ENCODE measurements at places on chromosomes 11 and 22.

- no peak for DNase-seq
Observed at GRCh38 chr11:82398300-82398815, 335.3 kb downstream of the FAM181B start.

DNA sequence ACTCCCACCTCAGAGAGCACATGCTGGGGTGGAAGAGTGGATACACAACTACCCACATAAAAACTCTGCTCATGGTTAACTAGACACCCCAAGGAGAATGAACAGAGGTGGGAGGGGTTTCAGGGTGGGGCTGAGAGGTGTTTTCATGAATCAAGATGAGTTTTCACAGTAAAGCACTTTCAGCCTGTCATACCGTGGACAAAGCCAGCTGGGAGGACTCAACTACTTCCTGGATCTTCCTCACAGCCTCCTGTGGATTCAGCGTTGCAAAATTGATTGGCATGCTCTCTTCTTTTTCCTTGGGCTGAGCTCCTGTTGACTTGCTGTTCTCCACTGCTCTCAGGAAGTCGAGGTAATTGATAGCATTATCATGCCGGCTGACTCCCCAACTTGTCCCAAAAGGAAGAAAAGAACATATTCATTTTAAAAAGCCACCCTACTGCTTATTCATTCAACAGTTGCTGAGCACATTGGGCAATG is 168.5 kb downstream of the MPPED1 start:
- no peak for DNase-seq

- no peak for DNase-seq
Observed at GRCh38 chr11:126467046-126467370, 111.5 kb downstream of the ST3GAL4 start.

- DNase-seq, result no peak
Observed at GRCh38 chr11:104764710-104765045, 133.6 kb downstream of the CASP12 start.

GRCh38 chr11:116837231-116838091 is at the start of gene APOA1:
Gene APOA1, minus strand, starts transcription at chr11:116837622. Its CDS starts 235 bp downstream, at chr11:116837387.
- DNase-seq, result no peak

GRCh38 chr11:23403210-23404185 is 543.2 kb upstream of the CCDC179 start:
- DNase-seq, result no peak

DNA sequence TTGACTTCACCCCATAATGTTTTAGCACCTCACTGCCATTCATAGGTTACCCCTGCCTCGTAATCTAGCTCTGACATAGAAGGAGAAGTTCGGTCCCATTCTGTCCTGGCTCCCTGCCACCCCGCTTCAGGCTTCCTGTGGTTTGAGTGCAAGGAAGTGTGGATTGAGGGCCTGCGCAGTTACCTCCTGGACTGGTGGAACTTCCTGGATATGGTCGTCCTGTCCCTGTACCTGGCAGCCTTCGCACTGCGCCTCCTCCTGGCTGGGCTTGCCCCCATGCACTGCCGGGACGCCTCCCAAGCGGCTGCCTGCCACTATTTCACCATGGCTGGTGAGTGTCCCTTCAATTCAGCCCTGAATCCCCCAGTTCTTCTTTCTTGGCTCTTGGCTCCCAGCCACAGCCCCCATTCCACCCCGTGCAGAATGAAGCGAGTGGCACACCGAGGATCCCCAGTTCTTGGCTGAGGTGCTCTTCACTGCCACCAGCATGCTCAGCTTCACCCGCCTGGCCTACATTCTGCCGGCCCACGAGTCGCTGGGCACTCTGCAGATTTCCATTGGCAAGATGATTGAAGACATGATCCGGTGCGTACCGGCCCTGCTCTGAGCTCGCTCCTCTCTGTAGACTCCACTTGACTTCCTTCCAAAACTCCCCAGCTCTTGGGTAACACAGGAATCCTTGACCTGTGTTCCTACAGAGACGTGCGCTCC is 15.4 kb downstream of the ART5 start:
- no peak for DNase-seq

GRCh38 chr11:67022341-67022933 is 497 bp upstream of the SYT12 start:
- no peak for DNase-seq

- no peak for DNase-seq
Observed at GRCh38 chr11:91869686-91870085, 354.9 kb upstream of the FAT3 start.

- DNase-seq, result no peak
Observed at GRCh38 chr22:47547239-47547661, 784.8 kb downstream of the TBC1D22A start.

GRCh38 chr11:120931057-120931779 is 92.7 kb upstream of the TBCEL start:
- DNase-seq, result no peak

DNA sequence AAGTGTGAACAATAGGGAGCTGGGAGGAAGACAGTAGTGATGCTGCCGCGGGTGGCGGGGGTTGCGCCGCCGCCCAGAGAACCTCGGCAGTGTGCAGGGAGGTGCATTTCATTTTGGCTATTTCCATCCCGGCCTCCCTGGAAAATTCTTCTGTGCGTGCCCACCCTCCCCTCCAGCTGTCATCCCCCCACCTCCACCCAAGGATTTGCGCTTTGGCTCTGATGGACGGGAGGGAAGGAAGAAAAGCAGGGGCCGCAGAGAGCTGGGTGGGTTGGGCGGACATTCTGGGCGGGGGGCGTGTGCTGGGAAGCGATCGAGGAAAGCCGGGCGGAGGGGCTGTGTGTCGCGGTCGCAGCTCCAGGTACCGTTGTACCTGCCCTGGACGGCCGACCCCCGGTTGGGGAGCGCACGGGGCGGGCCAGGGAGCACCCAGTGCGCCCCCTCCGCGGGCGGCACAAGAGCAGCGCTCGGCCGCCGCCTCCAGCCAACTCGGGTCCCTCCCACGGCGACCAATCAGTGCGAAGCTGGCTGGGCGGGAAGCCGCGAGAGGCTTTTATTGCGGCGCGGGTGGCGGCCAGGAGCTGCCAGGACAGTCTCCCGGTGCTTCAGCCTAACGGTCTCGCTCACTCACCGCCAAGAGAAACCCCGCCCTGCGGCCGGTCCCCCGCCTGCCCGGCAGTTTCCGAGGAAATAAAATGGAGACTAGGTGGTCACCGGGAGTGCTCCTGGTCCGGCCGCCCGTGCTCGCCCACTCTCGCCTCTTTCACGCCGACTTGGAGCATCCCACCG is 1.6 kb downstream of the NCAM1 start:
- DNase-seq, result no peak

GRCh38 chr22:19654338-19654987 is 59.8 kb upstream of the SEPTIN5 start:
- DNase-seq, result no peak

GRCh38 chr11:86625981-86626380 is 46.4 kb downstream of the ME3 start:
- no peak for DNase-seq

DNA sequence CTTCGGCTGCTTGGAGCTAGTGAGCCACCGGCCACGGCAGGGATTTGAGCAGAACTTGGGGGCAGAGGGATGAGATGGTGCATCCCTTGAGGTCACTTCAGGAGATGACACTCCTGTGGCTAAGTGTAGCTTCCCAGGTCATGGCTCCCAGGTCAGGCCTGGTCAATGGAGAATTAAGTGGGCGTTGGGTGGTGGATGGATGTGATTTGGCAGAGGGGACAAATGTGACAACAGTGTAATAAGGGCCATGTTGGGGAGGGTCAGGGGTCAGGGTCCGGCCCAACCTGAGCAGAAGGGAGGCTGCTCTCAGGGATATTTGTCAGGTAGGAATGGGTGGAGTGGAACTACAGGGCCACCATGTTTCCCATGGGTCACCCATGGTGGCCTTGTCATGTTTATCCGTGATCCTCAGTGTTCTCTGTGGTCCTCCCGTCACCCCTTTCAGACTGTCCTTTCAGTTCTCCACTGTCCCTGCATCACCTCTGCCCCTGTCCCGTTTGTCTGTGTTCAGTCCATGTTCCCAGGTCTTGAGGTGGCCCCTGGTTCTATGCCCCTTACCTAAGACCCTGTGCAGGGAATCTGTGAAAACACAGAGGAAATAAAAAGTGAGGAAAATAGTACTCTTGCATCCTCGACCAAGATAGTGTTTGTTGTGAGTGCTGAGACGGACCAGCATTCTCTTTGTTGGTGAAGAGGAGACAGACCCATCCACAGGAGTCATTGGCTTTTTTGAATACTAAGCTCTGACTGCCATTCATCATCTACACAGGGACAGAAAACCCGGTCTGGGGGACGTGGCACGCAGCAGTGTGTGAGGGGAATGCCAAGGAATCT is 6.1 kb downstream of the SLC25A1 start:
- no peak for DNase-seq

- peak; percentile 38 for DNase-seq
Observed at GRCh38 chr22:41915035-41915785, at the start of gene SHISA8. Gene SHISA8, minus strand, starts transcription at chr22:41915074. Its CDS starts 407 bp downstream, at chr22:41914667.

DNA sequence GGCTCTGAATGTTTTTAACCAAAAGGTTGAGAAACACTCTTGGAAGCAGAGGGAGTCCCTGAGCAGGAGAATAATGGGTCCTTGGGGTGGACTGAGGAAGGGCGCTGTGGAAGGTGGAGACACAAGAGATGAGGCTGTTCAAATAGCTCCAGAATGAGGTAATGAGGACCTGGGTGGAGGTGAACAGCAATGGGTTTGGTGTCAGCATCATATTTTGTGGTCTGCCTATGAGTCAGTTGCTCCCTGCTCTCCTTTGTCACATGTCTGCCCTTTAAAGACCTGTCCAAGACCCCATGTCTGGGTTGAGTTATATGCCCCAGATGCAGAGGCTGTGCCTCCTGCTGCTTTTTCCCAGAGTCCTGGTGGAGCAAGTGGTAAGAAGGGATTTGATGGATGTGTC is 113.6 kb downstream of the BARX2 start:
- DNase-seq, result no peak

- no peak for DNase-seq
Observed at GRCh38 chr11:44637487-44637886, 72.0 kb downstream of the CD82 start.

DNA sequence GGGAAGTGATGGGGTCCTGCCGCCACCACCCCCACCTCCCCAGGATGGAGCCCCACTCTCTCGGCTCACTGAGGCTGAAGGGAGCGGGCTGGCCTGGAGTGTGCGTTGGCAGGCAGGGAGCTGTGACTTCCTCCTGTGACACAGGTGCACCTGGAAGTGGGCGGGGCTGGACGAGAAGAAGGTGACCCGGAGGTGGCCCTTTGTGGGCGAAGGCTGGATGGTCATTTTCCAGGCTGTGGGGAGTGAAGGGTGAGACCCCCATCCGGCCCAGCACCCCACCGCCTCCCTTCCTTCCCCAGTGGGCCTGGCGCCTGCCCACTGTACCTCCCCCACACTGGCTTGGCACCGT is 15.3 kb downstream of the IL17REL start:
- DNase-seq, result no peak

- DNase-seq, result no peak
Observed at GRCh38 chr11:105211806-105212554, 72.4 kb upstream of the CARD18 start.

- DNase-seq, result no peak
Observed at GRCh38 chr11:77126861-77127234, 1.2 kb upstream of the MYO7A start.

- DNase-seq, result no peak
Observed at GRCh38 chr22:27836181-27836580, 34.6 kb upstream of the MN1 start.

DNA sequence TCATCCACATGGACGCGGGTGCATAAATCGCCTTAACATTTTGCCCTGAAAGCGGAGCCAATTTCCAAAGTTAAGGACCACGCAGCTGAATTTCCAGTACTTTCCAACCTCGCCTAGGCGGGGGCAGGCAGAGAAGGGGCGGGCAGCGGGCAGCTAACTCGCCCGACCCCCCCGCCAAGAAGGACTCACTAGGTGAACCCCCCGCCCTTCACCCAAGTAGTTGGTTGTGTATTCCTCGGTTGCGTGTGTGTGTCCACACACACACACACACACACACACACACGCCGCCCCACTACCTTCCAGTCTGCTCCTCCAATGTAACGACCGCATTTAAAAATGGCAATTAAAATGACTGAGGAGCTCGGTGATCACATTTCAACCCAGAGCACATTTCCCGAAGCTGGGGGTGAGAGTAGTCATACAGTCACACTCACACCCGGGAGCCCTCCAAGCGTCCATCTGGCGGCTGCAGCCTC is 1.4 kb downstream of the TENM4 start:
- no peak for DNase-seq

GRCh38 chr22:20787746-20788626 is 14.1 kb downstream of the SERPIND1 start:
- no peak for DNase-seq

GRCh38 chr11:62959422-62959980 is 25.3 kb downstream of the SLC22A6 start:
- DNase-seq, result no peak

GRCh38 chr11:114025329-114025907 is 34.1 kb upstream of the ZBTB16 start:
- no peak for DNase-seq

- no peak for DNase-seq
Observed at GRCh38 chr11:37484298-37484697, 886.3 kb upstream of the RAG2 start.

DNA sequence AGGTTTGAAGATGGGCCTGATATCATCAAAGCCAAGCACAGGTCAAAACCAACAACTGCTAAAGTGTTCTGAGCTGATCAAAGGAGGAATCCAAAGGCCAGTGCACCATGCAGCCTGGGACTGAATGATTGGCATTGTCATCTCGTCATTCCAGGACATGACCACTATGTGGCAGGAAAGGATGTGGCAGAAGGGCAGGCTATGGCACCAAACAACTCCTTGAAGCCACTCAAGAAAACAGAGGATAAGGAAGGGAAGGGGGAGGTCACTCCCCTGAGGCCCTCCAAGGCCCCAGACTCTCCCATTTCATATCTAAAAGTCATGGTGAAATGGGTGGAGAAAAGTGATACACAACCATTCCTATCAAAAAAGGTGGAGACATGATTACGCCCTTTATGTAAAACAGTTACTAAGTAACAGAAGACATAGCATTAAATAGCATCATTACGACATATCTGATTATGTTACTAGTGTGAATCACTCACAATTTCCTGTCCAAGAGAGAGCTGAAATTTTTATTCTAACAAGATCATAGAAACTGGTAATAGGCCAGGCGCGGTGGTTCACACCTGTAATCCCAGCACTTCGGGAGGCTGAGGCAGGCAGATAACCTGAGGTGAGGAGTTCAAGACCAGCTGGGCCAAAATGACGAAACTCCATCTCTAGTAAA is 49.3 kb downstream of the AHNAK start:
- no peak for DNase-seq

DNA sequence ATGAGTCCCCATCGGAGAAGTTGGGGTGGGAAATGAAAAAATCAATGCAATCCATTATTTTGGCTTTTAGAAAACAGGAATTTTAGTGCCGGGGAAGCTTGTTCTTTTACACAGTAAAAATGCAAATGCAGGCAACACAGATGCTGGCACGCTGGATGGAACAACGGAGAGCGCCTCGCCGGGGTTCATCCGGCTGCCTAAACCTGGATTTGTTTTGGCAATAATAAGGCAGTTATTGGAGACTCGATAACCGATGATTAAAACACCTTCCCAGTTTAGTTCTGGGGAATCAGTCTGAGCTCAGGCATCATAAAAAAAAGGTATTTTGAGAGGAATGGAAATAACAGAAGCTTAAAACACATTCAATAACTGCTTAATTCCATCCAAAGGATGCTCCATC is 2.9 kb downstream of the DSCAML1 start:
- no peak for DNase-seq

All from CD4-positive, alpha-beta T cell treated with Interleukin-2 at 100 ng/mL for 4 hours (primary cell).